ENCODE measurements at places on chromosomes 11 and 22. TPM values are rescaled to one million over a fixed set of nuclear protein-coding genes. Genes with fewer than 3 reads are reported as not detected.

GRCh38 chr11:45925550-45925949 is 3.1 kb downstream of the LARGE2 start:
- DNase-seq, result no peak

DNA sequence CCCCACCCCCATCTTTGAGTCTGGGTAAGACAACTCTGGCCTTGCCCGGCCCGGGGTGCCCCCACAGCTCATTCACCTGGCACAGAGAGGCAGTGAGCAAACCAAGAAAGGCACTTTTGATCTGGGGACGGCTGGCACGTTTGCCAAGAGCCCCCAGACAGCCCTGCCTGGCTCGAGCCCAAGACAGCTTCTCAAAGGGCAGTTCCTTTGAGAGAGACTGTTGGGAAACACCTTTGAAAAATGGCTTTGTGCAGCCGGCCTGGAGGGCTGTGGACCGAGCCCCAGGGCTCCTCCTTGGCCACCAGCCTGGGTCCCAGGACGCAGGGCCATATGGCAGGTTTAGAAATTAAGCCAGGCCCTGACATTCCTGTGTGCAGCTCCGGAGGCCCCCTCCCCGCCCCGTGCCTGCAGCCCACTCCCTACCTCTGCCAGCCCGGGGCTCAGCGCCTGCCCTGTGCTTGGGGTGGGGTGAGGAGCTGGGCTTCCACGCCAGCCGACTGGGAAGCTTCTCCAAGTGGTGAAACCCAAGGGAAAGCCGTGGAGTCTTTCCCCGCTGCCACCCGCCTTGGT is 50.2 kb upstream of the SMIM38 start:
- DNase-seq, result no peak

- DNase-seq, result peak; percentile 23
These were observed 30.0 kb upstream of the MUC5B start for GRCh38 chr11:1192741-1193325.

DNA sequence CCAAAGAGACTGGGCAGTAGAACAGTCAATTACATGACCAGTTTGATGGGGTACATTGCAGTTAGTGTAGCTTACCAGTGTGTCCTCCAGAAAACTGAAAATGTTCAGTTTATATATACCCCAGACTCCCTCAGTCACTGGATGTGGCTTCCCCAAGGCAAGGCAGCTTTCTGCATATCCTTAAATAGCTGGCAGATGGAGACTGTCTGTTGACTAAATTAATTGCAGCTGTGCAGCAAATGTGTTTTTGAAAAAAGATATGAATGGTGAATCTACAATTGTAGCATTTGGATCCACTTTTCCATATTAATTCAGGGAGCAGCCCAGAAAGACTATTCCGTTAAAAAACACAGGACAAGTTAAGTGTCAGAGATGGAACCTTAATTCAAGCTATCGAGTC is 565.1 kb upstream of the CCDC179 start:
- DNase-seq, result no peak

DNA sequence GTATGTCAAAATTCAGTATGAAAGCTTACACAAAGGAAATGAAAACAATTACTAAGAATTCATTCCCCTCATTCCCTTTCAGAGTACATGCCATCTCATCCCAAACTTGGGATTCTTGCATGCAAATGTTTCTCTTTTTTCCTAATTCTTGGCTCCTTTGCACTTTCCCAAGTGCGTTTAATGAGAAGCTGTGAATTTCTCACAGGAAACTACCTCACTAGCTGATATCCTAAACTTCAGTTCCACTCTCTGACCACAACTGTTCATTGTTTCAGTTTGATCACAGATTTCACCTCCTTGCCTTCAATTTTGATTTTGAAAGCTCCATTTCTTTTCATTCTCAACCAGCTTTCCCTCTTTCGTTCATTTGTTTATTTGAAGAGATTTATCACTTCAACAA is 5.9 kb upstream of the ARL14EP start:
- DNase-seq, result no peak

KCTD17 gene
- 43.3 TPM for total RNA-seq

- no peak for DNase-seq
These were observed 34.3 kb downstream of the DBX1 start for GRCh38 chr11:20125927-20126326.

- no peak for DNase-seq
These were observed 48.2 kb downstream of the STK33 start for GRCh38 chr11:8545698-8546366.

DNA sequence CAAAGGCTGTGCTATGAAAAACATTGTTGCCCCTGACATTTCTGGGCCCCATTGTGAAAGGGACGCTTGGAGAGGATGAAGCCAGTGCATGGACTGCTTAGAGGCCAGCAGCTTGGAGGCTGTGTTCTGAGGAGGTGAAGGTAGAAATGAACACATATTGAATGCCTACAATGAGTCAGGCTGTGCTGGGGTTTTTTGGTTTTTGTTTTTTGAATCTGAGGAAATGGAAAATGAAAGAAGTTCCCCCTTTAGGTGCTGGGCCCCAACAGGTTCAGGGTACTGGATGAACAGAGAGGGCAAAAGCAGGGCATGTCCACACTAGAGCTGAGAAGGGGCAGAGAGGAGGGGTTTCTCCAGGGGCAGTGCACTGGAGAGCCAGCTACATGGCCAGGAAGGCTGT is 166.1 kb upstream of the API5 start:
- DNase-seq, result no peak

DNA sequence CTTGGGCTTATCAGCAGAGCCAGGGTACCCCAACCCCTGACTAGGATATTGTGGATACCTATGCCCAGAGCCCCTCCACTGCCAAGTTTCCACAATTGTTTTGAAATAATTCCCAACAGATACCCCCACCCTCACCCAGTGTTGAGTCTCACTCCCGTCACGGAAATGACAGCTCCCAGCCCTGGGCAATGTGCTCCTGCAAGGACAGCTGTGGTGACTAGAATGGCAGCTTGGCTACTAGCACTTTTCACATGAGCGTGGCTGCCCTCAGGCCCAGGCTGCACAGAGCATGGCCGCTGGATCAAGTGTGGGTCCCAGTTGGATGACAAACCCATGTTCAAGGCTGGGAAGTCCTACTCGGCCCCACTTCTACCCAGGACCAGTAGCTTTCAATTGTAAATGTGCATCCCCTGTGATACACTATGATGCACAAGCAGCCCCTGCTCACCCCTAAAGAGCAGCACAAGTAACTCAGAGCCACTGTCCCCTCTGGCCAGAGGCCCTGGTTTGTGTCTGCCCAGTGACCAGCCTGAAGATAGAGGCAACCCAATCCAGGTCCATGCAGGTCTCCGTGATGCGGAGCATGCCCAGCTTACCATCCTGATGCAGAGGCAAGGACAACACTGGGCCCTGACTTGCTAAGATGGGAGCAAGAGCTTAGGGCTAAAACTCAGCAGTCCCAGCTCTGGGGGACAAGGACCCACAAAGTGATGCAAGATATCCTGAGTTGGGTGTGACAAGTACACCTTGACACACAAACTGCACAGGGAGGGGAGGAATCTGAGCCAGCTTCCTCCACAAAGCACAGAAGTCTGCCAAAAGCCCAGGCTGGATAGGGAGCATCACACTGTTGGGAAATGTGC is 13.2 kb downstream of the KCNQ1OT1 start:
- DNase-seq, result peak; percentile 38

DNA sequence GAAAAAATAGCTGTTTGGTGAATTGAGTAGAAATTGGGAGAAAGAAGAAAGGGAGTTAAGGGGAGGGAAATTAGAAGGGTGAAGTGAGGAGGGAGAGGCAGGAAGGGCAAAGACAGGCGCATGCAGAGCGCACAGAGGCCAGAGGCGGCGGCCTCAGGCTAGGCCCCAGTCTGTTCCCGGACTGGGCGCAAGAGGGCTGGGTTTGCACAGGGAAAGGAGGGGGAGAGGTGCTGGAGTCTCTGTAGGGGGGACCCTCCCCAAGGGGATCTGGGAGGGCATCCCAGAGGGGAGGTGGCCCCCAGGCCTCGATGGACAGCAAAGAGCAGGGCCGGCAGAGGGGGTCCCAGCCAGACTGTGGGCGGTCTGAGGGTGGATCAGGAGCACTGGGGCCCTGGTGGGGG is 1.3 kb upstream of the FLRT1 start:
- DNase-seq, result peak; percentile 81

- DNase-seq, result no peak
These were observed 563 bp upstream of the PSMA1 start for GRCh38 chr11:14520747-14521151.

INS gene
- not detected for total RNA-seq

GRCh38 chr11:33988586-33989370 is 62.8 kb upstream of the CAPRIN1 start:
- DNase-seq, result no peak

DNA sequence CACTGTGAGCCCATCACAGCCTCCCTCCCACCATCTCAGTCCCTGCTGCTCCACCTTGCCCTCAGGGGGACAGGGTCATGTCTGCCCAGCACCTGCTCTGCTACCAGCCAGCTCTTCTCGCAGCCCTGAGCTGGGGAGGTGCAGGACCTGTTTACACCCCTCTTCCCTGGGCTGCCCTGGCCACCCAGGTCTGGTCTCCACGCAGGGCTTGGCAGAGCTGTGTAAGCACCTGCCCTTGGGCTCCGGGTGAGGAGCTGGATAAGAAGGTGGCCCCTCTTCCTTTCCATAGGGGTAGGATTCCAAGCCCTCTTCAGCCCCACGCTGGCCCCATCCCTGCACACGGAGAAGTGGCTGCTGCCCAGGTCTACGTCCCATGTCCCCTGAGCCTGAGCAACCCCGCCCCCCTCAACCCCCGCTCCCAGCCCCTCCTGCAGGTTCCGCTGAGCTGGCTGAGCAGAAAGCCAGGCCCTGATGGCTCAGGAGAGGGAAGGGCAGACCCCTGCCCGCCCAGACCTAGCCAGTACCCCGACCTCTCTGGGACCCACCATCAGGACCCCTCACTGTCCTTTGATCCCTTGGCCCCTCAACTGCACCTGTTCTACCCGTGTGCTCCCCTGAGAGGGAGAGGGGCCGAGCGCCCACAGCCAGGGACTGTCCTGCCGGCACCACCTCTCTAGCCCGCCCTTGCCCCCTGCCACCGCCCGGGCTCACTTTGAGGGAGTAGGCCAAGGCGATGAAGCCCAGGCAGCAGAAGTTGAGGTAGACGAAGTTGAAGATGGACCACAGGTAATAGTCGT is 3.2 kb downstream of the IFITM10 start:
- DNase-seq, result peak; percentile 41

OR51I1 gene
- total RNA-seq, result not detected

GRCh38 chr11:76604081-76604625 is 66.4 kb downstream of the LRRC32 start:
- peak; percentile 32 for DNase-seq

WBP2NL gene
- total RNA-seq, result not detected

DNA sequence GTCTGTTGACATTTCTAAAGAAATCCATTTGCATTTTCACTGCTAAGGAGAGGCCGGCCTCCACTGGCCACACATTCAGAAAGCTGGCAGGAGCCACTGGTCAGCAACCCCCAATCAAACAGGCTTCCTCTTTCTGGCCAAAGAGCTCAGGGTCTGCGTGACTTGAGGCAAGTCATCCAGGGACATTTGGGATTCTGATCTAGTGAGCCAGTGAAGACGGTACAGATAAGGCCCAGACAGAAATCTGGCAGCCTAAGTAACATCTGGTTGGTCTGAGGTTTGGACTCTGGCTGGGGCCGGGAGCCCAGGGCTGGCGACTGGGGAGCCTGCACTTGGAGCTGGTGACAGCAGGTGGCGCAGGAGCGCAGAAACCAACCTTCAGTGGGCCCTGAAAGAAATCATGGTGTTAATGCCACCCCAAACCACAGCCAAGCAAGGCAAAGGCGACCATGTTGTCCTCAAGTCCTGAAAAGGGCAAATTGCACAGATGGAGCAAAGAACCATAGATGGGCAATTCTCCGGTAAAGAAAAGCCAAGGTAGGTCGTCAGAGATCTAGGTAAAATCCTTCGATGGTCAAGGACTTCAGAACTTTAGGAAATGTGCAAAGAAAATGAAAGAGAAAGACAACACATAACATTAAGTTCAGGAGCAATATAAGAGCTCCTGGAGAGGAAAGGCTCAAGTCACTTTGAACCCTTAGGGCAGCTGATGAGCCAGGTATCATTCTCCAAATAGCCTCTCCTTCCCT is 99.4 kb upstream of the BLID start:
- DNase-seq, result peak; percentile 94

GRCh38 chr22:46297151-46297812 is 612 bp downstream of the GTSE1 start:
- DNase-seq, result peak; percentile 70

DNA sequence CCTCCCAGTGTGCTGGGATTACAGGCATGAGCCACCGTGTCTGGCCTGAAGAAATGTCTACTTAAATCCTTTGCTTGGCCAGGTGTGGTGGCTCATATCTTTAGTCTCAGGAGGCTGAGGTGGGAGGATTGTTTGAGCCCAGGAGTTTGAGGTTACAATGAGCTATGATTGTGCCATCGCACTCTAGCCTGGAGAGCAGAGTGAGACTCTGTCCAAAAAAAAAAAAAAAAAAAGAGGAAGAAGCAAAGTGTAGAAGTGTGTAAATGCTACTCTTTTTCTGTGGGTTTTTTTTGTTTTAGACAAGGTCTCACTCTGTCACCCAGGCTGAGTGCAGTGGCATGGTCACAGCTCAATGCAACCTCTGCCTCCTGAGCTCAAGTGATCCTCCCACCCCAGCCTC is 6.4 kb upstream of the ATG16L2 start:
- DNase-seq, result no peak

- peak; percentile 83 for DNase-seq
These were observed at the start of gene SHISA8 for GRCh38 chr22:41915035-41915785. Gene SHISA8 (minus strand): TSS chr22:41915074. CDS start chr22:41914667, 407 bp downstream.

GRCh38 chr11:46247659-46248058 is 29.8 kb upstream of the CREB3L1 start:
- peak; percentile 92 for DNase-seq

TCF20 gene
- total RNA-seq, result 113 TPM

LIMK2 gene
- total RNA-seq, result 33.5 TPM

- DNase-seq, result no peak
These were observed 73.6 kb downstream of the CSTPP1 start for GRCh38 chr11:47010179-47010578.

GRCh38 chr11:30458541-30458940 is 127.6 kb downstream of the MPPED2 start:
- no peak for DNase-seq

DNA sequence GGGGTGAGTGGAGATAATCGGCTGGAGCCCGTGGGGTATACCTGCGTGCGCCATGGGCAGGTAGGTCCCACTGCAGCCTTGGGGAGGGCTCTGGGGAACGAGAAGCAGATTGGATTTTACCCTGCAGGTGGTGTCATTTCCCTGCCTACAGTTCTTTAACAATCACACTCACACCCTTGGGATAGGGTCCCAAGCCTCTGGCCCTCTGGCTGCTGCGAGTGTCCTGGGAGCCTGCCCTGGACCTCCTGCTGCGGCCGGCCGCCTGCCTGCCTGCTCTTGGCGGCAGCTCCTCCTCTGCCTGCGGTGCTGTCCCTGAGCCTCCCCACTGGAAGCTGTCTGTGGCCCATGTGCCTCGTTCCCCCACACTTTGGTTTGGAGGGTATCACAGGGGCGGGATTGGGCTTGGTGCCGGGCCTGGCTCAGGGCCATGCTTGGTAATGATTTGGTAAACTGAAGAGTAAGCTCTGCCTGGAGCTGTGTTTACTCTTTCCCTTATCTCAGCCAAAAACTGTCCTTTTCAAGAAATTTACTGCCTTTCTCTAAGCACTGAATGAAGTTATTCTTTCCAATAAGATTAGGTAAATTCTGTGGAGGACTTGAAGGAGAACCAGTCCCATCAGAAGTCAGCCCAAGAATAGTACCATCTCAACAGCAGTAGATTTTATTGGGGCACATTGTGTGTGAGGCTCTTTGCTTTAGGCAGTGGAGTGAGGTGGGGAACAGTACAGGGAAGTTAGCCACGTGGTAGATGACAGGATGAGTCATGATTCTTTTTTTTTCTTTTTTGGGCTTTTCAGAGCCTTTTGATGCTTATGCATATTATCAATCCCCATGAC is 53.7 kb downstream of the TBC1D22A start:
- DNase-seq, result peak; percentile 67

PHLDB1 gene
- 45.8 TPM for total RNA-seq

GRCh38 chr11:27100534-27100933 is 59.9 kb downstream of the BBOX1 start:
- no peak for DNase-seq

All from endodermal cell (in vitro differentiated cells).